Endodermal cell (in vitro differentiated cells): ENCODE measurements at places on chromosomes 7 and 10.

- DNase-seq = no peak
Observed at GRCh38 chr10:11493646-11494045, 117.8 kb downstream of the USP6NL start.

GRCh38 chr7:35495377-35495776, 199.6 kb downstream of the HERPUD2 start:
- DNase-seq = no peak

GRCh38 chr7:77188731-77189437, 10.7 kb downstream of the FGL2 start:
- DNase-seq = no peak

GRCh38 chr10:131961047-131961776, 20.5 kb downstream of the BNIP3 start:
- no peak for DNase-seq

DNA sequence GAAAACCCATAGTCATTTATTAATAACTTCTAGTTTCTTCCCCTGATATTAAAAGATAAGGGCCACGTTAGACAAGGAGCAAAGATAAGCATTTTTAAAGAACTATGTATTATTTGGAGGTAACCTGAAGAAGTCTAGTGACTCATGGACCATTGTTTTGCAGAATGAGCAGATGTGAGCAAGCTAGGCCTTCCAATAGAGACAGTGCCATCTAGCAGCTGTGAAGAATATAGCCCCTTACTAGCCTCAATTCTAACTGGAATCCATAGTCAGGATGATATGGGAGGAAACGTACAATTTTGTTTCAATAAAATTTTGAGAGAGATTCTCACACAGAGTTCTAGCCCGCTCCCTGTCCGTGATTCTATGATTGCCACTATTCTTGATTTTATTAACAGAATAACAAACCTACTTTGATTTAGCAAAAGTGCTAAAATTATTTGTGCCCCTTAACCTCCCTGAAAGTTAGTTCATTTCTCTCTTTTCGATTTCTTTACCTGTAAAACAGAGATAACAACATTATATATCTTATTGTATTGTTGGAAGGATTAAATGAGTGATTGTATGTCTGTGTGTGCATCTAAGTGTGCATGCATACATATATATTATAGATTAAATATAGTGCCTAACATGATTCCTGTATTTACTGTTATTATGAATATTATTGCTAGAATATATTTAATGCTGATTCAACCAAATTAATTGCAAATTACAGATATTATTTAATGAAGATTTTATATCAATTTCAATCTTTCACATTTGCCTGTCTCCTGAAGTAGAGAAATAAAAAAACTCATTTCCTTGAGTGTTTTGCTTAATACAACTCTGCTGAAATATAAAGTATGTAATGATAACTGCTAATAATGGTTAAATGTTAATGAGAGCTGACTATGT, 22.7 kb downstream of the FAM237B start:
- DNase-seq = no peak

- DNase-seq = peak; percentile 64
Observed at GRCh38 chr10:51031950-51032349, 42.3 kb upstream of the PRKG1 start.

- DNase-seq = no peak
Observed at GRCh38 chr7:114212721-114213429, 201.7 kb upstream of the FOXP2 start.

DNA sequence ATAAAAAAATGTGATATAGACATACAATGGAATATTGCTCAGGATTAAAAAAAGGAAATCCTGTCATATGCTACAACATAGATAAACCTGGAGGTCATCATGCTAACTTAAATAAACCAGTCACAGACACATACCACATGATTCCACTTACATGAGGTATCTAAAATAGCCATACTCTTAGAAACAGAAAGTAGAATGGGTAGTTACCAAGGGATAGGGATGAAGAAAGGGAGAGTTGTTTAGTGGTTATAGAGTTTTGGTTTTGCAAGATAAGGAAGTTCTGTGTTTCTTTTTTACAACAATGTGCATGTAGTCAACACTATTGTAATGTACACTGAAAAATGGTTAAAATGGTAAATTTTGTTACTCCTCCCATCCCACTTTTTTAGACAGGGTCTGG, 30.5 kb downstream of the BICC1 start:
- no peak for DNase-seq

- no peak for DNase-seq
Observed at GRCh38 chr7:79341902-79342301, 111.6 kb downstream of the MAGI2 start.

DNA sequence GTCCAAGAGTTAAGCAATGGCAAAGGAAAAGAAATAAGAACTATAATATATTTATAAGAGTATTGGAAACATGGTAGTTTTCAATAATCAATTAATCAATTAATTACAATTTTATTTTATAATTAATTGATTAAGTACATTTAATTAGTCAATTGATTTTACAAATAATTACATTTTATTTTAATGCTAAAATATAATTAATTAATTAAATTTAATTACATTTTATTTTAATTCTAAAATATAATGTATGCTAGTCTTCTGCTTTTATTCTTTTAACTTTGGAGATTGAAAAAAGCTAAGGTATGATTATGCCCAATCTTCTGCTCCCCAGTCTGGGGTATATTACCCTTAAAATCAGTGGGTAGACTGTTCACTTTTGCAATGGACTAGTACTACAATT, 686.8 kb upstream of the LRRTM3 start:
- no peak for DNase-seq

- no peak for DNase-seq
Observed at GRCh38 chr10:73979809-73980433, 18.0 kb upstream of the VCL start.

- DNase-seq = no peak
Observed at GRCh38 chr10:26331371-26331770, 106.8 kb upstream of the APBB1IP start.

DNA sequence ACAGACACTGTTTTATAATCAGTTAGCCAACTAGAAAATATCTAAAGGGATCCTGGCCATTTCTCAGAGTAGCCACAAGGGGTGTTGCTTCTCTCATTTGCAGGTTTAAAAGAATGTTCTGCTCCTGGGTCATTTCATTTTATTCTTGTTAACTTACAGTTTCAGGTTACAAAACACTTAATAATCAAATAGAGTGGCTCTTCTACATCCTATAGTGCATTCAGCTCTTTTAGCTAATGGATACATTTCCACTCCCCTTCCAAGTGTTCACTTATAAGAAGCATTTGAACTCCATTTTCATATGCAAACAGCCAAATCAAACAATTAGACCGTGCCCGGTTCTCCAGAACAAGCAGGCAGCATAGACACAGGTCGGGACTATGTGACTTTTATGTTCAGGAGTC, 117.5 kb downstream of the TRIL start:
- no peak for DNase-seq

DNA sequence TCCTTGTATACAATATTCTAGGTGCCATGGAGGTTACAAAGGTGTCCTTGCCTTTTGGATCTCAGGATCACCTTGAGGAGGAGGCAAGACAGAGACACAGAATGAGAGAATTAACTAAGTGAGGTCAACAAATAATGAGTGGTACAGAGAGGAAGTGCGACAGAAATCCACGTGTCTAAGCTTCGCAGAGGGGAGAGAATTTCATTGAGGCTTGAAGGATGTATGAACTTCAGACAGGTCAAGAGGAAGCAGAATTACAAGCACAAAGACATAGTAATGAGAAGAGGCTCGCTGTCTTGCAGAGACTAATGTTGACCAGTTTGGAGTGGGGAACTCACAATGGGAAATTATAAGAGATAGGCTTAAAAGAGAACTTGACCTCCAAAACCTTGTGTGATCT, 308.7 kb downstream of the FRMD4A start:
- DNase-seq = no peak

DNA sequence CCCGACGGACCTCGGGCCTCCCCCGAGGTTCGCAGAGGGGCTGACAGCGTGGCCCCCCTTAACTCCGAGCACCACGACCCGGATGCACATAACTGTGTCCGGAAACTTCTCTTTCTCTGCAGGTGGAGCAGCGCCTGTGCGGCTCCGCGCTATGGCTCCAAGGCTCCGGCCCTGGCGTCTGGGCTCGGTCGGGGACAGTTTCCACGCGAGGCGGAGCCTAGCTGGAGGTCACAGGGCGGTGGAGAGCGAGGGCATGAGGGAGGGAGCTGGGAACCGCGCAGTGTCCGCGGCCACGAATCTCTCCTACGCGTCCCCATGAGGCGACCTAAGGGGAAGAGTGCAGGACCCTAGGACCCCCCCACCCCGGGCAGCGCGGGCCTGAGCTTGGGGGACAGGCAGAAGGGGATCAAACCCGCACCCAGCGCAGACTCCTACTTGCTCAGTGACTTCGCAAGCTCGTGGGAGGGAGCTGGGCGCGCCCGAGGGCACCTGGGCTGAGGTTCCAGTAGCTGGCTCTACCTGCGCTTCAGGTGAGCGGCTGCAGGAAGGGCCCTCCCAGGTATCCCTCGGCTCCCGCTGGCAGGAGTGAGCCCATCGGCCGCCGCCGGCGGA, 8.6 kb upstream of the MNX1 start:
- DNase-seq = peak; percentile 81

- no peak for DNase-seq
Observed at GRCh38 chr7:22992874-22993840, 20.8 kb downstream of the HYCC1 start.

GRCh38 chr7:151592330-151592729, 72.6 kb upstream of the RHEB start:
- DNase-seq = no peak

DNA sequence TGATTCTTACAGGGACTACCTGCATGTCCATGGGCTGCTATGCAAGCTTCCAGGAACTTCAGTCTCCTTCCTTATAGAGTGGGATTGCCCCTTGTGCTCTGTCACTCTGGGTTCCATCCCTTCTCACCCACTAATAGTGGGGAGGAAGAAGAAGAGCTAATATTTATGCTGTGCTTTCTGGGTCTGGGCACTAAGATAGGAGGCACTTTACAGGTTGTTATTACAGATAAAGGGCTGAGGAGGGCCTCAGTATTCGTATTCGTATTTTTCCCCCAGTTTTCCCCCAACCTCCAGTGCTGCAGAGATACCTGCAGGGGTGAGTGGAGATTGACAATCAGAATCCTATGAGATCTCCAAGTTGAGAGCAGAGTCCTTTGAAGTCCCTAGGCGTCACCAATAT, 14.2 kb downstream of the HK1 start:
- DNase-seq = no peak

GRCh38 chr10:120643351-120643750, 186.3 kb downstream of the PLPP4 start:
- no peak for DNase-seq

GRCh38 chr7:94190599-94191061, 186.5 kb upstream of the BET1 start:
- no peak for DNase-seq

DNA sequence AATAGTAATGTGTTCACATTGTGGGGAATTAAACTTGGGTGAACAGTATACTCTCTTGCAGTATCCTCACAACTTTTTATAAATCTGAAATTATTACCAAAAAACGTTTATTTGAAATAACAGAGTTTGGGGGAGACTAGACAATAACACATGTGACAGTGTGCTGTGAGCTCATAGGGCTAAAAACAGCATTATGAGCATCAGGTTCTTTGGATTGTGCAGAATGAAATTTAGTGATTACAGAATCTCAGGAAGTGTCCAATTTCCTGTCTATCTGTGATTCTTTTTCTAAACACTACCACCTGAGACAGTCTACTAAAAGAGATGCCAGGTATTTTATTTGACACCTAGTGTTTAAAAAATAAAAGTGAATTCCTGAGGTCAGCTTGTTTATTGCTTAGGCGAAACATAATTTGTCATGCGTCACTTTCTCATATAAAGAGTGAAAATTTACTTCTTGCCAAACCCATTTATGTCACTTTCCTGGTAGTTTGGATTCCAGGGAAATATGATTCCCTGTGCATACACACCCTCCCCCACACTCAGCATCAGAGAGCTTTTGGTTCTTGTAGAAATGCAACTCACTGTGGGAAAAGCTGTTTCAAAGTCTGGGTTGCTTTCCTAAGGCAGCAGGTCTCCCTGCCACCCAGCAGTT, 71.2 kb downstream of the AOAH start:
- DNase-seq = no peak

DNA sequence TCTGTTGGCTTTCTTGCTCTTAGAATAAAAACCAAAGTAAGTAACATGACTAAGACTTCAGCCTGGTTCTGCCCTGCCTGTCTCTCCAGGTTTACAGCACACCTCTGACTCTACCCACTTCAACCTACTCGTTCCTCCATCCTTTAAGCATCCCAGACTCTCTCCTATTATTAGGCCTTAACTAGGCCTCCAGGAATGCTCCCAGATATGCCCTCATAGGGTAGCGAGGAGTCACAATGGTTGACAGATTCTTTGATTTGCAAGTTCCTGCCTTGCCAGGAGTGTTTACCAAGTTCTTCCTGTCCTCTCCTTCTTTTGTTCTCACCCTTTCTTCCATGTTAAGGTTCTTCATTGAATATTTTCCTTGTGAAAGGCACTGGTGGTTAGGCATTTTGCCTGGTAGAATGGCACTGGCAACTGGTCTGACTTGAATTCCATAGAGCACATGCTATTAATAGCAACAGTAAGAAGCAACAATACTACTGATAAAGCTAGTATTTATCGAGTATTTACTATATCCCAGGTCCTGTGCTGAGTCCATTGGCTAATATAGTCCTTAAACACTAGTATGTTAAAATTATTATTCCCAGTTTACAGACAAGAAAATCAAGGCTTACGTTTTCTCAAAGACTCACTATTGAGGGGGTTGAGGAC, 327.9 kb upstream of the PRKCQ start:
- no peak for DNase-seq

GRCh38 chr10:75000748-75001321, 110.6 kb upstream of the SAMD8 start:
- no peak for DNase-seq

DNA sequence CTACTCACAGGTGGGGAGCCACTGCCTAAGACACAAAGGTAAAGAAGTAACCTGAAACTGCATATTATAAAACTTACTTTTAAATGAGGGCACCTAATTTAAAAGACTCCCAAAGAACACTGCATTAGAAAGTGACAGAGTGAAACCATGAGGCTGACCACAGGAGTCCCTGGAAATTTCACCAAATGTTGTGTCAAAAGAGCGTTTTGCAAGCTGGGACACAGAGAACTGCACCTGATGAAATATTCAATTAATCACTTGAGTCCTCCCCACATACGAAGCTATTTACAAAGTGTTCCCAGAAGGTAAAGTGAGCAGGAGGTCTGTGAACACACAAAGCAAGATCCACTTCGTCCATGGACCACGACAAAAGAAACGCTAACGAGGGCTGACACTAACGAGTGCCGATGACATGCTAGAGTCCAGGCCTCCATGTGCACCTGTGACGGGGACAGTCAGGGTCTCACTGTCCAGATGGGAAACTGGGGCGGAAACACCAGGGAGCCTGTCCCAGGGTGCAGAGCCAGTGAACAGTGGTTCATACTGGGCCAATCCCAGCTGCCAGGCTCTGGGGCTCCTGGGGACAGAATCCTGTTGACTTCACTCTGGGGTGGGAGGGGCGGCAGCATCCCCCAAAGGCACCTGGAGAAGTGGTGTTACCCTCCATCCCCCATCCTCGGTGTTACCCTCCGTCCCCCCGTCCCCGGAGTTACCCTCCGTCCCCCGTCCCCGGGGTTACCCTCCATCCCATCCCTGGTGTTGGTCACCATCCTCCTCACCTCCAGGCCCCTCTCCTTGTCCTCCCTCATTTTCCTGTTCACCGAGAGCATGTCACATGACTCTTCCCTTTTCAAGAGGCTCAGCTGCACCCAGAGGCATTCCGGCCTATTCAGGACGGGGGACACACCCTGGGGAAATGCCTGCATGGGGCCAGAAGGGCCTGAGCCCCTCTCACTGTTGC, 63.4 kb downstream of the DIP2C start:
- peak; percentile 43 for DNase-seq
